ENCODE measurements at places on chromosomes 2 and 18. TPM values are rescaled to one million over a fixed set of nuclear protein-coding genes. Genes with fewer than 3 reads are reported as not detected.
A peak's percentile ranks its signal among the peaks of the same experiment; 100 is the strongest.

- no peaks in the 10 kb centered on the region for H3K4me1 ChIP-seq
- no peak overlapping the region for H3K27ac ChIP-seq
- H3K36me3 ChIP-seq = no peaks in the 10 kb centered on the region
- DNase-seq = no peak
- no peak overlapping the region for H3K4me3 ChIP-seq
- H3K27me3 ChIP-seq = no peaks in the 10 kb centered on the region
Observed at GRCh38 chr18:24539866-24540617, 79.6 kb downstream of the HRH4 start.

DNA sequence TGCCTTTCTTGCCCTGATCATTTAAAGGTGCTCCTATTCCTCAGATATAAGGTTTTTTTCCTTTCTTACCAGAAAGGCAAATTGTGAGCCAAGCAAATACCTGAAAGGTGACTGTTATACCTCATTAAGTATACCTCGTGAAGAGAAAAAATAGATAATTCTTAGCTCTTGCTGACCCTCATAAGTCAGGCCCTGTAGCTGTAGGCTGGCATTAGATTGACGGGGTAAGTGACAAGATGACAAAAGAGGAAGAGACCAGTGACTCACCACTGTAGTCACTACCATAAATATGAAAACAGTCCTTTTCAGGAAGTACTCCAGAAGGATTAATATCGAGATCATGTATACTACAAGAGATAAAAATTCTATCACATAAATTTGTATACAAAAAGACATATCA lies 104.6 kb downstream of the PTPN4 start:
- no peaks in the 10 kb centered on the region for H3K27me3 ChIP-seq
- no peak for DNase-seq
- no peak overlapping the region for H3K4me3 ChIP-seq
- H3K36me3 ChIP-seq = no peaks in the 10 kb centered on the region
- H3K4me1 ChIP-seq = no peaks in the 10 kb centered on the region
- H3K27ac ChIP-seq = no peak overlapping the region

- no peaks in the 10 kb centered on the region for H3K4me1 ChIP-seq
- DNase-seq = peak; percentile 34
- H3K27me3 ChIP-seq = no peaks in the 10 kb centered on the region
Observed at GRCh38 chr2:127623388-127624319, 22.3 kb upstream of the GPR17 start.

DNA sequence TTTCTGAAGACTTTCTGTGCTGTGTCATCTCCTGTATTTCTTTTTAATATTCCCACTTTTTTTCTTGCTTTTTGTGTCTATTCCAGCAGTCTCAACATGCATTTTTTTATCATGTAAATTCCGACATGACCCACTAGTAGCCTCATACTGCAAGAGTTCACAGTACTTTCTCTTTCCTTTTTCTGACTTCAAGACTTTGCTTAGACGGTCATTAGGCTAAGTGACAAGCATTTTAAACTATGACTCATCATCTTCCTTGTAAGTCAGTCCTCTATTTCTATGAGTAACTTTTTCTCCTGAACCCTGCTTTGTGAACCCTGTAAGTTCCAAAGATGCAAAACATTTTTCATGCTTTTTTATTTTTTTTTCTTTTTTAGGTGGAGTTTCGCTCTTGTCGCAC lies 381.2 kb downstream of the TXNL1 start:
- no peak overlapping the region for H3K4me3 ChIP-seq
- no peaks in the 10 kb centered on the region for H3K36me3 ChIP-seq
- no peaks in the 10 kb centered on the region for H3K4me1 ChIP-seq
- H3K27ac ChIP-seq = no peak overlapping the region

DNA sequence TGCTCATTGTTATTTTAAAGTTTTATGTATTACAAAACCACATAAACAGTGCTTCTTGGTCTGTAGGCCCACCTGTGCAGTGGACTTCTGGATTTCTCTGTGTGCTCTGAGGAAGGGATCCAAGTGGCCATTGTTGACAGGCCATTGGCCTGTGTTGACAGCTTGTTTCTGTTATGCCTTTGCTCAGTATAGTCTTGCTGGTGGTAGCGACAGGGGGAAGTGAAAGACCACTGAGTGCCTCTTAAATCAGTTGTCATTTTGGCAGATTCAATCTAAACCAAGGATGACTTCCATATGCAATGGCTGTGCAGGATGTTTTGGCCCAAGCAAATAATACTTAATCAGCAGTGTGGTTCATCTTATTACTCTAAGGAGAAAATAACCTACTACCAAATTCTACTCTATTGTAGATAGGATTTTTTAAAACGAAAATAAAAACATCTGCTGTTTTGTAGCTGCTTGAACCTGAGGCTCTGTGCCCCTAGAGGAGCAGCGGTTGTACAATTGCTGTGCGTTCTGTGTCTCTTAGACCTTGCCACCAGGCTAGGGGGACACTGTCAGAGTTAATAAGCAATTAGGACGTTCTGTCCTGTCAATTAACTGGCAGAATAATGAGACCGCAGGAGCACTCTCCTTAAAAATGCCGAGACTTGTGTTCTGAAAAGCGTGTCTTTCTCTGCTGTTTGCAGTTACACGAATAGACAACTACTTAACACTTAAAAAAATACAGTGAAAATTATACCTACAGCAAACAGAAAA lies 108.2 kb downstream of the RHBDD1 start:
- no peak for DNase-seq
- no peaks in the 10 kb centered on the region for H3K4me1 ChIP-seq
- no peak overlapping the region for H3K4me3 ChIP-seq
- no peaks in the 10 kb centered on the region for H3K36me3 ChIP-seq

DNA sequence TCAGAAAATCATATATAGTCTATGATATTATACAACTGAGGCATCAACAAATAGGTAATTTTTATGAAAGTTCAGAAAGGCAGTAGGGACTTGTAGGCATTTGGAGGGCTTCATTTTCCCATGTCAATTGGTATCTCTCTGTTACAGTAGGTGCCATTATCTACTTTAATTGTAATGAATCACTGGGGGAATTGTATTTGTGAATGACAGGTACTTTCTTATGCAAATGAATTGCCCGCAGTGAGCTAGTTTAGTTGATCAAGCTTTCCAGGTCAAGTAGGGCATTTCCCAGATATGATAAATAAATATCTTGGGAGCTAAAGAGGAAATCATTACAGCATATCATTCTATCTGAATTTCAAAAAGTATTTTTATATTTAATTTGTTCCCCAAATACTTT lies 1116.3 kb downstream of the DPP10 start:
- no peak for DNase-seq
- no peaks in the 10 kb centered on the region for H3K4me1 ChIP-seq
- H3K27ac ChIP-seq = no peak overlapping the region
- no peak overlapping the region for H3K4me3 ChIP-seq
- H3K27me3 ChIP-seq = no peaks in the 10 kb centered on the region

DNA sequence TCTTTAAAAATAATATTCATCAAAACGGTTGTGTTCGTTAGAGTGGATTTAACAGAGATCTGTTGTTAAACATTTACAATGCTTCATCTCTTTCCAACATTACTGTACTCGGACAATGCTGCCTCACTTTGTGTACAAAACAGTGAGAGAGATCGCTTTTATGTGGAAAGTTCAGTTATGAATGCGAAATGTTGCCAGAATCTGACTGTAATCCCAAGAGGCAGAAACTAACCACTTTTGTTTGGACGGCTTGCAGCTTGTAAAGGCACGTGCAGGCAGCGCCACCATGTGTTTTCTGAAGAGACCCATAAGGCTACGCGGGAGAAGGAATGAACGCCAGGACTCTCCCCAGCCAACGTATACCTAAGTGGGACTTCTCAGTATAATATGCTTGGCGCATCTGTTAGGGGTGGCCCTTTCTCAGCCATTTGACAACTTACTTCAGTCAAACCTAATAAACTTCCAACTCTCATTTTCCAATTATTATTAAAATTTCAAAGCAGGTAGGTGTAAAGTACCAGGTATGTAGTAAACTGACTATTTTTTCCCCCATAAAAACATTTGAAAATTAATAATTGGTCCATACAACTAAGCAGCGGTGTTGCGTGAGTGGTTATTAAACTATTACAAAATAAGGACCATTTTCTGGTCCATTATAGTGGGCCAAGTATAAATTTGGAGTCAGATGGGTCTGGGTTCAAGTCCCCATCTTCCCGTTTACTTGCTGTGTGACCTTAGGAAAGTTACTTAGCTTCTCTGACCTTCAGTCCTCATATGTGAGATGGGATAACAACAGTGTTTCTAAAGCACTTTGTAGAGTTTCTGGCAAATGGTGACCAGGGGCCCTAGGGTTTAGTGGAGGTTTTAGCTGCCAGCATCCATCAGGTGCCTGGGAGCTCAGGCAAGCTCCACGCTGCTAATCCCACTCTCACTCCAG lies 5.6 kb upstream of the NAPG start:
- H3K27ac ChIP-seq = no peak overlapping the region
- no peaks in the 10 kb centered on the region for H3K27me3 ChIP-seq
- no peaks in the 10 kb centered on the region for H3K4me1 ChIP-seq

- no peak overlapping the region for H3K27ac ChIP-seq
- H3K36me3 ChIP-seq = no peaks in the 10 kb centered on the region
- no peak overlapping the region for H3K4me3 ChIP-seq
- peaks cover 53% of the 10 kb centered on the region for H3K27me3 ChIP-seq
- DNase-seq = no peak
Observed at GRCh38 chr18:45838302-45839070, 13.0 kb downstream of the SIGLEC15 start.

DNA sequence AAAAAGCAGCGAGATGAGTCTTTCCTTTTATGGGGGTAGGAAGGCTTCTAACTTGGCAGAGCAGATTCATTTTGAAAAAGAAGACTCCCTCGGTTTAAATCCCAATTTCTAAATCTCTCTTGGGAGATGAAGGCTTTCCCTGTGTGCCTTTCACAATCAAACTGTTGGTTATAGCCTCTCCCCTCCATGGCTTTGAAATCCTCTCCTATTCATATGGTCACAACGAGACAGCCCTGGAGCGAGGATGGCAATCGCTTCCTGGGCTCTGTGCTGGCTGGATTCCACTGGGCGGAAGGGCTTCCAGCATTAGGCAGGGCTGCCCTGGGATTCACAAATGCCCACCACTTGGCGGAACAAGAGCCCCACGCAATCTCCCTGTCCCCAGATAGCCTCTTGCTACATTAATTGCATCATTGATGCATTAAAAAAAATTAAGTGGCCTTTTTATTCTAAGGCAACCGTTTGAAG lies 1.6 kb downstream of the CAVIN2 start:
- H3K36me3 ChIP-seq = no peaks in the 10 kb centered on the region
- H3K27me3 ChIP-seq = no peaks in the 10 kb centered on the region
- DNase-seq = no peak
- H3K4me3 ChIP-seq = no peak overlapping the region
- no peaks in the 10 kb centered on the region for H3K4me1 ChIP-seq

DNA sequence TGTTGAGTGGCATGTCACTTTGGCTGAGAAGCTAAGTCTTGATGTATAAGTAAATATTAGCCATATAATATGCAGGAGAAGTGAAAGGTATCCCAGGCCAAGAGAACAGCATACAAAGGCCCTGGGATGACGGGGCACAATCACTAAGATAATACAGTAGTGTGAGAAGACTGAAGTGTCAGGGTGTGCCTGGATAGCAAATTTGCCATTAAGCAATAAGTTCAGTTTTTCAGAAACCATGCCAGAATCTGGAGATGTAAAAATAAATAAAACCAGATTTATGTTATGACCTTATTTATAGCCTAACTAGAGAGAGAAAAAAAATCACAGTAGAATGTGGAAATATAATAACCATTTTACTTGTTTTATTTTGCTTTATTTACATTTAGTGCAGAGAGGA lies 1858.7 kb upstream of the CELF4 start:
- no peaks in the 10 kb centered on the region for H3K27me3 ChIP-seq
- peaks cover 4% of the 10 kb centered on the region for H3K4me1 ChIP-seq
- no peak for DNase-seq
- H3K36me3 ChIP-seq = no peaks in the 10 kb centered on the region
- no peak overlapping the region for H3K4me3 ChIP-seq

DNA sequence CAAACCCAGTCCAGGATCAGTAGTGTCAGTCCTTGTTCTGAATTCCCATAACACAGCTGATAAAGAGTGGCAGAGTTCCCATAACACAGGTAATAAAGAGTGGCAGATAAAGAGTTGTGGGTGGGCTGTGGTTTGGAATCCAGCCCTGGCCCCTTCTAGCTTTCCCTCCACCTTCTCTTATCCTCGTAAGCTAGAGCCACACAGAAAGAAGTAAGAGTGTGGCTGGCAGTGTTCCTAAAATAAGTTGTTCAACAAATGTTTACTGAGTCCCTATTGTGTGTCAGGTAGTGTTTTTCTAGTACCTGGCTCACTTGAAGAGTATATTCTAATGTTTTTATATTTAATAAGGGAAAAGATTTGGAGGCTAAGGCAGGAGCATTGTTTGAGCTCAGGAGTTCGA lies 65.0 kb upstream of the BCL2L11 start:
- DNase-seq = no peak
- no peaks in the 10 kb centered on the region for H3K4me1 ChIP-seq
- H3K27me3 ChIP-seq = no peaks in the 10 kb centered on the region

DNA sequence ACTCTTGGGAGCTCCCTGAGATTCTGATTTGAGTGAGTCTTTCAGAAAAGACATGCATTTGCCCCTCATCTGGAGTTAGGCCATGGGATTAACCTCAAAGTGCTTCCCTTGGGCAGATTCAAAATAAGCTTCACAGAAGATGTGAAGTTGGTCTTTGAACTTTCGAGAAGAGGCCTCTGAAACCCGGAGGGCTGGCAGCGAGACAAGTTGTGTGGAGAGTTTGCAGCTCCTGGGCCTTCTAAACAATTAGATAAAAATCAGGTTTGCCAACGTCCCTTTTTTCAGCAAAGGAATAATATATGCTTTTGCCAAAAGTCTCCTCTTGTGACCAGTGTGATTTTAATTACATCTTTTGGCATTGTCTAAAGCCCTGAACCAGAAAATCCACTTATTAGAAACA lies 489.7 kb downstream of the SOX11 start:
- no peak for DNase-seq
- no peaks in the 10 kb centered on the region for H3K27me3 ChIP-seq
- no peaks in the 10 kb centered on the region for H3K36me3 ChIP-seq
- H3K4me1 ChIP-seq = no peaks in the 10 kb centered on the region
- no peak overlapping the region for H3K27ac ChIP-seq

GRCh38 chr2:147082850-147083522 lies 761.8 kb upstream of the ACVR2A start:
- no peak overlapping the region for H3K27ac ChIP-seq
- peak; percentile 87 for DNase-seq
- H3K4me1 ChIP-seq = no peaks in the 10 kb centered on the region
- no peak overlapping the region for H3K4me3 ChIP-seq
- H3K36me3 ChIP-seq = no peaks in the 10 kb centered on the region

DNA sequence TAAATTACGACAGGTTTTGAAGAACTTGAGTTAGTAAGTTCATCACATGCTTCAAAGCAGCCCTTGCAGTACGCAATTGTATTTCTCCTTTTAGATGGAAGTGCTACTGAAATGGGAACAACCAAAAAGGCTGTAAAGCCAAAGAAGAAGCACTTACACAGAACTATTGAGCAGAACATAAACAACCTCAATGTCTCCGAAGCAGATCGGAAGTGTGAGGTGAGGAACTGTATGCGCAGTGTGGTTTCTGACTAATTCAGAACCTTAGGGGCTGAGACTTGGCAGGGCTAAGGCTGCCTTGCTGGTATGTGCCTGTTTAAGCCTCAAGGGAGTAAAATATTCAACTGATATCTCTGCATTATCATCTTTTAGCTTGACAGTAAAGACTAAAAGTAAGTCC lies 8.4 kb downstream of the NCAPH start:
- no peaks in the 10 kb centered on the region for H3K4me1 ChIP-seq
- no peaks in the 10 kb centered on the region for H3K27me3 ChIP-seq
- H3K4me3 ChIP-seq = no peak overlapping the region
- no peak for DNase-seq

RBMS1 gene
- total RNA-seq = 62.0 TPM

MPHOSPH10 gene
- total RNA-seq = 30.1 TPM

AKAIN1 gene
- total RNA-seq = not detected
